Stimulated activated CD4-positive, alpha-beta T cell treated with anti-CD3 and anti-CD28 coated beads, Interleukin-1b, Interleukin-23, amount 100 ng/mL, for 4 hours (primary cell): ENCODE measurements at places on chromosomes 4 and X.

- DNase-seq: no peak
Measured at GRCh38 chr4:38964942-38965775, 67.0 kb downstream of the TMEM156 start.

DNA sequence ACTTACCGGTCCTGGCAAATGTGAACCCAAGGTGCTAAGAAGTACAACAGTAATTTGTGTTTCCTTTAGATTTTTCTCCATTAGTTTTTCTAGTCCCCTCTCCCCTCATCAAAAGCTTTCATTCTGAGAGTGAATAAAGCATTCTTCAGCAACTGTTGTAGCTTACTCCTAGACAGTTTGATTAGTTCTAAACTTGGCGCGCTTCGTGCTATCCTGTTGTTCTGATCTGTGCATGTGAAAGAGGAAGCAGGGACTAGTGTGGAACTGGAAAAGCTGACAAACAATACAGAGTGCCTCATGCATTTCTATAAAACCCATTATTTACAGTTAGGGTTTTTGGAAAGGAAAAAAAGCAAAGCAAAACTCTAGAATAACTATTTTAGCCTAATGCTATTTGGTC, 556.9 kb upstream of the SLIT2 start:
- DNase-seq: no peak

DNA sequence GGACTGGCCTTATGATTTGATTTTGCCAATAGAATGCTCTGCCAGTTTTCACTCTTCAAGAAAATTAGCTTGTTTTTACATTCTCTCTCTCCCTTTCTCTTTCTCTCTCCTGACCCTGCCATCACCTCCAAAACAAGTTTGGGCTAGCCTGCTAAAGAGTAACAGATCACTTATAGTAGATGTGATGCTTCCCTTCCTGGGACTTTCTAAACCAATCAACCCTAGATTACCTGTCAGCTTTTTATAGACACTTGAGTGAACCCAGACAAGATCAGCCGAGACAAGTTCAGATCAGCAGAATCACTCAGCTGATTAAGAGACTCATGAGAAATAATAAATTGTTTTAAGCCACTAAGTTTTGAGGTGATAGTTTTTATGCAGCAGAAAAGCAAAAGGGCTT, 521.2 kb downstream of the ANKRD50 start:
- DNase-seq: no peak

DNA sequence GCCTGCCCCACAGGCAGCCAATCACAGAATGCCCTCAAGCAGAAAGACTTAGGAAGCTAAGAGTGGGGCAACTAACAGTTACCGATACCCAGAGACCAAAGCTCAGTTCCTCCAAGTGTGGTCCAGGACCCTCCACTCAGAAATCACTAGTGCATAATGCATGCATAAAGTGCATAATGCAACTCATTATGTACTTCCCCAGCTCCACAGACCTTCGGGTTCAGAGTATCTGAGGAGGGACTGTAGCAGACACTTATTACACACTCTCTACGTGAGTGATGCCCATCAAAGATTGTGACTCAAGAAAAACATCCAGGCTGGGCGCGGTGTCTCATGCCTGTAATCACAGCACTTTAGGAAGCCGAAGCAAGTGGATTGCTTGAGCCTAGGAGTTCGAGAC, 328.0 kb downstream of the BCOR start:
- DNase-seq: no peak

GRCh38 chrX:151424505-151424904, 27.5 kb downstream of the VMA21 start:
- no peak for DNase-seq

DNA sequence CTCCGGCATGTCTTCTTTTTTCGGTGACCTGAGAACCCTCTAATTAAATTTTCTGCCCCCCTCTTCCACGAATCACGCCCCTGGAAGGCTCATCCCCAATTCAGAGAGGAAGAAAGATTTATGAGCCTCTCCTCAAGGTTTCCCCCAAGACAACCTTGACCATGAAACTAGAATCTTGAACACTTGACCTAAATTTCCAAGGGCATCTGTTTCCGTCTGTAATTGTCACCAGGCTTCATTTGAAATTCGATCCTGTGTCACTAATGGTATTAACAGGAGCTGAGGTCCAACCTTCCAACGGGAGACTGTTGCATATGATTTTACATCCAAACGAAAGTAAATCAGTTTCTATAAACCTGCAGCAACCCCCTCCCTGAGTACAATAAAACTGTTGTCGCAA, 139.9 kb upstream of the ZIC3 start:
- DNase-seq: no peak

- DNase-seq: no peak
Measured at GRCh38 chr4:5785806-5786680, 75.0 kb downstream of the EVC start.

DNA sequence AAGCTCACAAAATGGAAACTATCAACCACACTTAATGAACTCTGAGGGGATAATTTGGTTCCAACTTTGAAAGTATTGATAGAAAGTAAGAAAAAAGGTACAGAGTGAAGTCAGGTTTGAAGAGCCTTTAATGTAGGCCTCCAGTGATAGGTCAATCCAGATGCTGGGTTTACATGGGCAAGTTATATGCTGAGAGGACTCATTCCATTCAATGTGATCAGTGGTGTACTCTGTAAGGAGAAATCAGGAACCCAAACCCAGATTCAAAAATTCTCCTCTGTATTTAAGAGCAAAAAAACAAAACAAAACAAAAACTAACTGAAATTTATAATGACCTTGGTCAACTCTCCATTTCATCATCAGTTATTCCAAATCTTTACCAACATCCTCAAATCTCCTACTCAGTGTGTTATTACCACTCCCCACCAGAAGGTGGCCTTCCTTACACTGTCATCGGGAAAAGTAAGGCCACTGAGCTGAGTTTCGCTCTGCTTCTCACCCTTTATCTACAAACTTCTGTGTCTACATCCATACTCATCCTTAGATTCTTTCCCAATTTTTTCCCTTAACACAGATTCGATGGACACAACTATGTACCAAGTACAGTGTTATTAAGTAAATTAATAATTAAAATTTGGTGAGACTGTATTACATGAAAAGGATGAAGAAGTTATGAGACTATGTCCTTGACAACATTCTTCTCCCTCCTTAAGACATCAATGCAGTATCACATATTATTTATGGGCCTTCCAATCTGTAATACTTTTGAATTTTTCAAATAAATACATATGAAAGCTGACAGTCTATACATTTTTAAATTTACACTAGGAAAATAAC, 88.3 kb downstream of the ZAR1 start:
- peak; percentile 41 for DNase-seq

DNA sequence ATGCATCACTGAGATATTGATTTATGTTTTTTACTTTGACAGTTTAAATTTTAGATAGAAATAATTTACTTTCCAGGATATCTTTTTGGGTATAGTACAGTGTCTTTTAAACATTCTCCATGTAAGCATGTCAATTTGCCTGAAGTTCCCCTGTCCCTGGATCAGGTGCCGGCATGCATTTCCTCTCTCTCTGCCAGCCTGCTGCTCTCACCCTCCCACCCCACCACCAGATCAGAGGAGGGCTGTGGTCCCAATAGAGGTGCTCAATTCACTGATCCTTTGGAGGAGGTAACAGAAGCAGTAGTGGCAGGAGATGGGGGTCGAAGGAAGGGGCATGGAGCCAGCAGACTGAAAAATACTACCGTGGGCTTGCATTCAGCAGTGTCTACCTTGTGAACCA, 28.3 kb upstream of the DSPP start:
- no peak for DNase-seq

- DNase-seq: no peak
Measured at GRCh38 chr4:94764069-94764468, 6.3 kb downstream of the BMPR1B start.

DNA sequence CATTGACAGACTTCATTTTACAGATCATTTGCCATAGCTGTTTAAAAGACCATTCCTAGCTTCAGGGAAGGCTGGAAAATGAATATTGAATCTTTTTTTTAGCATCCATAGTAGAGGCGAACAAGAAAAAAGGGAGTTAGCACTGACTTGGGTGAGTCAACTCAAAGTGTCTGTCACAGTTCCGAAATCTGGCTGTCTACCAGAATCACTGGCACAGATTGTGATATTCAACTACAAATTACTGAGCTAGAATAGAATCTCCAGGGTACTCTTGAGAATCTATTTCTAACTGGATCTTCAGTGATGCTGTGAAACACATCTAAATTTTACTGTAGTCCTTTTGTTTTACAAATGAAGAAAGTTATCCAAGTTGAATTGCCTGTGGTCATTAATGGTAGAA, 31.5 kb downstream of the SEC24B start:
- no peak for DNase-seq

GRCh38 chr4:111671756-111672155, 473.5 kb upstream of the FAM241A start:
- DNase-seq: no peak

DNA sequence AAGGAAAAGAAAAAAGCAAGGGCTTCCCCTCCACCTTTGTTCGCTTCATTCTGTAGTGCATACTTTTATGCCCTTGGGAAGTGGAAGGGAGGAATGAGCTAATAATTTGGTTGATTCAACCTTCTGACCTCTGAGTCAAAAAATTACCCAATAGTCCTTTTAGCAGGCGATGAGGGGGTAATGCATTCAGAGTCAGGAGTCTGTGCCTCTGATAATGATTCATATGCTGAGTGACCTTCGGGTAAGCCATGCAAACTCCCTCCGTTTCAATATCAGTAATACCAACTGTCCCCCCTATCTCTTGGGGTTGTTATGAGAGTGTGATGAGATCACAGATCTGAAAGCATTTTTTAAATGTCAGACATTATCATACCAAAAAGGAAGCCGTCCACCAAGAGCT, 41.6 kb upstream of the ACSL4 start:
- DNase-seq: no peak

GRCh38 chr4:32890398-32890797, 2170.2 kb downstream of the PCDH7 start:
- DNase-seq: no peak

DNA sequence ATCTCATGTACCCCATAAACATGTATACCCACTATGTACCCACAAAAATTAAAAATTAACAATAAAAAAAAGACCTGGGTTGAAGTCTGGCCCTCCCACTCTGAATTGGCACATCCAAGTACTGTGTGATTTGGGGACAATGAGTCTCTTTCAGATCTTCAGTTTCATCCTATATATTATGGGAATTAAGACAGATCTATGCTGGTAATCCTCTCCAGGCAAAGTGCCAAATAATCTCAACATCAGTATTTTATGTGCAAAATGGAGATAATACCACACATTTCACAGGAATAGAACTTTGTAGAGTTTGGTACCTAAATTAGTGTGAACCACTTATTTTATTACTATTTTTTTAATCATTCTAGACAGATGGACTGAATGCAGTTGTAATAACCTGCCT, 11.0 kb upstream of the SCD5 start:
- no peak for DNase-seq

GRCh38 chr4:141132072-141132708, 1.1 kb downstream of the RNF150 start:
- DNase-seq: no peak

GRCh38 chrX:134541906-134542305, 81.9 kb downstream of the HPRT1 start:
- DNase-seq: no peak

- no peak for DNase-seq
Measured at GRCh38 chr4:117421706-117422105, 336.3 kb upstream of the TRAM1L1 start.

DNA sequence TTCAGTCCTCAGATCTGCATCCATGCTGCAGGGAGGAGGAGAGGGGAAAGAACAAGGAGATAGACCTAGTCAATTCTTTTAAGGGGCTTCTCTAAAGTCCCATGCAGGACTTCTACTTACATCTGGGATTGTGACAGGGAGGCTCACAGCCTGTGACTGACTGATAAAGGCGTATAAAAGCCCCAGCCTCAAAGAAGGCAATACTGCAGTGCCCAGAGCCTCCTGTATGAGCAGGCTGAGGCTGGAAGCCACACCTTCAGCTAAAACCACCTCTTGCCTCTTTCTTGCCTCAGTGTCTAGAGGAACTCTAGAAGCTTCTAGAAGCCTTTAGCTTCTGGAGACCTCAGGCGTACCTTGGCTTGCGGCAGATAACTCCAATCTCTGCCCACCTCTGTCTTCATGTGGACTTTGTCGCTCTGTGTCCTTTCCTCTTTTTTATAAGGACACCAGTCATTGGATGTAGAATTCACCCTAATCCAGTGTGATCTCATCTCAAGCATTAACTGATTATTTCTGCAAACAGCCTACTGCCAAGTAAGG, 6.0 kb upstream of the ZCCHC4 start:
- no peak for DNase-seq

- no peak for DNase-seq
Measured at GRCh38 chr4:32423267-32423666, 1703.1 kb downstream of the PCDH7 start.

DNA sequence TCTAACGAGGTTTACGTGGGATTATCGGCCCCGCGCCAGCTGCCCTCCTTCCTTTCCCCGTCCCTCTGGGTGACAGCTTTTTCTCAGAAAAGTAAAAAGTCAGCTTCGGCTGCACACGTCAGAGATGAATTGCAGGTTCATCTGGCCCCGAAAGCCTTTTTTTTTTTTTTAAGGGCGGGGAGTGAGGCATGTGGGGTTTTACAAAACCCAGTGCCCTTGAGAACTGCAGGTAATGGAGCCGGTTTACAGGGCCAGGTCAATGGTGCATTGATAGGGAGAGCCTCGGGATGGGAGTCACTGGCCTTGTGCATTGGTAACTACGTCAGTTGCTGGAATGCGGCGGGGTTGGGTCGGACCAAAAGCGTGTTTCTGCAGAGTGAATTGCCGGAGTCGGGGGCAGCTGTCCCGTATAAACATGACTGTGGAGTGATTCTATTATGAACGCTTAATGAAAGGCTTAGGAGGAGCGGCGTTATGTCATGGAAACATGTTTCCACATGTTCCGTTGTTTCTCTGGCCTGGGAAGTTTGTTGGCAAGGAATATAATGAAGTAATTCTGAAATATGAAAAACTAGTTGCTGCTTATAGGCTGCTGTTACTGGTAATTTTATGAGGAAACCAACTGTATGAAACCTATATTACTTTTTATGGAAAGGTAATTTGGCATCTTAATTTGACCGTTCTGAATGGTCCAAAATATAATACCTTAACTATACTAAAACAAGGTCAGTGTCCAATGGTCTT, 1.1 kb downstream of the HSPA4L start:
- no peak for DNase-seq

DNA sequence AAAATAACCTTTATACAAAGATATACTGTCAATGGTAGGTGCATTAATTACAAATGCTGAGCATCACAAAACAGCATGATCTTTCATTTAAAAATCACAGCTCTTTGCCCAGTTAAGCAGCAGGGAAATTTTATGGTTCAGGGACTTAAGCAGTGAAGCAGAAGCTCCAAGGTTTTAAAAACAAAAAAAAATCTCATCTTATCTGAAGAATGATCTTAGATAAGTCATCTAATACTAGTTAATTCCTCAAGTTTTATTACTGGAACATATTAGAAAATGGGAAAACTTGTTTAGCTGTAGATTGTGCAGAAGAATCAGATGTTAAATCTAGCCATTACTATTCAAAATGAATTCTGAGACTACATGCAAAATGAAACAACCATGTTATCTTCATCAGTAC, 289.9 kb downstream of the GASK1B start:
- DNase-seq: no peak

- DNase-seq: no peak
Measured at GRCh38 chr4:164765096-164765495, 11.2 kb downstream of the SMIM31 start.
